ENCODE measurements at places on chromosomes 11 and 22.
A peak's percentile ranks its signal among the peaks of the same experiment; 100 is the strongest.

GRCh38 chr22:42277988-42278776 lies 7.7 kb upstream of the TCF20 start:
- DNase-seq = no peak

DNA sequence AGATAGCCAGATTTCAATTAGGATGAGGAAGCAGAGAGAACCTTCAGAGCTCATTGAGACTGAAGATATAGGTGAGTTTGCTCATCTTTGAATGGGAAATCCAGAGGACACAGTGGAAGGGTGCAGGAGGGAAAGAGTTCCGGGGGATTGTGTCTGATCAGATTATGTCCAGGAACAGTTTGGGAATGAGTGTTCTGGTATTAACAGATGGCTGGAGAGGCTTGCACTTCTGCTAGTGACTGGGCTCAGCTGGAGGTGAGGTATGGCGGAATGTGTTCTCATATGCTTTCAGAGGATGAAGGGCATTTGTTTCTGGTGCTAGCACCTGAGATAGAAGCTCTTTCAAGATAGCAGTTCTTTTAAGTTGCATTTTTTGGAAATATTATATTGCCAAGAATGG lies 27.6 kb downstream of the ALKBH3 start:
- DNase-seq = no peak

DNA sequence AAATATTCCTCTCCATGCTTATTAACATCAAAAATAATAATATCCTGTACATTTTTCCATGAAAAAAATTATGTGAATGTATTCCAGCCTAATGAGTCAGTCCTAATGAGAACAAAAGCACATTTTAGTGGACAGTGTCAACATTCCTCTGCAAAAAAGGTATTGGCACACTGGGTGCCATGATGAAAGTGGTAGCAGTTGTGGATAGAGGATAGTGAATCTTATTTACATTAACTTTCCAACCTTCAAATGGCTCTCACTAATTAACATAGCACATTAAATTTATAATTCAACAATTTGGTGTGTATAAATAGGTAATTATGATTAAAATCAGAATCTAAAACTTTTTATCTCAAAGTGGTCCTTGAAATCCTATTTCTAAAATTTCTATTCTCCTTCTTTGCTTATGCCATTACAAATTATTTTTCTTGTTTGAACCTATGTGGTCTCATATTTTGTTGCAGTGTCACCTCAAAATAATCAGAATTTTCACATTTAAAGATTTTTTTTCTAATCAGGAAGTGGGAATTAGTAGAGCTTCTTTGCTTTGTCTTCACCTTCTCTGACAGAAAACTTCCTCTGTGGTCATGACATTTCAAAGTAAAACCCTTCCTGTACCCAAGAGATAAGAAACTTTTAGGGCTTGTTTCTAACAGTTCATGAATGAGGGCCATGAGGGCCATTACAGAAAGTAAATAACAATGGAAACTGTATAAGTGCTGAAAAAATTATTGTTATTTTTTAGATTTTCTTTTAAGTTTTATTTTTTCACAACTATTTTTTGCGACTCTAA lies 18.7 kb downstream of the SOX6 start:
- no peak for DNase-seq

DNA sequence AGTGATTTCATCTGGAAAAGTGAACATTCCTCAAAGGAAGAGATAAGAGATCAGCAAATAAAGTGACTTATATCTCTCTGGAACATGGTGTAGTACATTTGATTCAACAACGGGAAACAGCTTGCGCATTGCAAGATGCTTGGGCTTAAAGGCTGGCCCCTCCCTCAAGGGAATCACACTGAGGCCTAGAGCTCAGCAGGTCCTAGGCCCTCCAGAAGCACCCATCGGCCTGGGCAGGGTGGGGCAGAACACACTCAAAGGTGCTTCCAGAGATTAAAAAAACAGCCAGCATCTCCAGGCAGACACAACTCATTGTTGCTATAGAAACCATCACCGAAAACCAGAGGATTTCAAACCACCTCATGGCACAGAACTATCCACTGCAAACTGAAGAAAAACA lies 69.0 kb upstream of the ARFGAP3 start:
- DNase-seq = no peak

DNA sequence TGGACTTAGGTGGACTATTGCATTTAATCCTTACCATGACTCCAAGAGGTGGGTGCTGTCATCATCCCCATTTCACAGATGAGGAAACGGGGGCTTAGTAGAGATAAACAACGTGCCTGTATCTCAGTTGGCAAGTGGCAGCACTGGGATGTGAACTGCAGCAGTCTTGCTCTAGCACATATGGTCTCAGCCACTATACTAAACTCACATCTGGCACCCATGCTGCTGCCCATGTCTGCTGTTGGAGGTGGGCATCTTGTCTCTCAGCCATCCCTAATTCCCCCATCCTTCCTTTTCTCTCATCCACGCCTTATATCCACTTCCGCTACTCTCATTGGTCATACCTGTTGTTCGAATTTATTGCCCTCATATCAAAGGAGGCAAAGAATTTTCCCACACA lies 3.8 kb downstream of the PRG3 start:
- no peak for DNase-seq

DNA sequence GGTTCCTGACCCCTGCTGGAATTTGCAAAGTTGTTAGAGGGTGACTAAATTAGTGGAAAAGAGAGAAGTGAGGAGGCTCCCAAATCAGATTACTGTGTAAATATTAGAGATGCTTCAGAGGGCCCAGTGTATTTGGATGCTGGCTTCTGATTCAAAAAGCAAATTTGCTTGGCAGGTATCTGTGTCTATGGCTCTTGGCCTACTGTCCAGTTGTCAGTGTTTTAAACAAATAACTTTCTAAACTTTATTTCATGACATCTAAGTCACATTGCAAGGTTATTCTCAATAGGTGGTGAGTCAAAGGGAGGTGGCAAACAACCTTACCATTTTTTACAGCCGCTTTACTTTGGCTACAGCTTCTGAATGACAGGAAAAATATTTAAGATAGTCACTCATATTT lies 720.1 kb downstream of the KCNA4 start:
- DNase-seq = no peak

- DNase-seq = no peak
Measured at GRCh38 chr22:27848005-27848404, 46.4 kb upstream of the MN1 start.

DNA sequence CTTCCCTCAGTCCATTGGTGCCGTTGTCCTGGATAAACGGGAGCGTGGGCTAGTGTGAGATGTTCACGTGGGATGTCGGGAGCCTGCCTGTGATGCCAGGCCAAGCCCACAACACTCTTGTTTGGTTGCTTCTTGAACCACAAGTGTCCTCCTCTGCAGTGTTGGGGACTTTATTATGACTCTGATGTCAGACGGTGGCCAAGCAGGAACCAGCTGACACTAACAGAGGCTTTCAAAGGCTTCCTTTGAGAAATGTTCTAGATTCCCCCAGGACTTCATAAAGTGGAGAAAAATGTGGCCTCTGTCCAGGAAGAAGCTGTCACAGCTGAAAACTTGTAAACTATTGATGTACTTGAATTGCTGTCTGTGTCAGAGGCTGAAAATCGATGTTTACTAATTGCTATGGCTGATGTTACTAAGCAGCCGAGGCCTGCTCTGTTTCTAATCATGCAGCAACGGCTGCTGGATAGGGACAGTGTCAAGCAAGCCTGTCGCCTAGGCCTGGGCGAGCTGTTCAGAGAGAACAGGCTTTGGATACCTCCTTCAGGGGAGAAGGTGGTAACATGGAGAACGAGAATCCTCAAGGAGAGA lies 131.7 kb downstream of the TBC1D22A start:
- DNase-seq = no peak

DNA sequence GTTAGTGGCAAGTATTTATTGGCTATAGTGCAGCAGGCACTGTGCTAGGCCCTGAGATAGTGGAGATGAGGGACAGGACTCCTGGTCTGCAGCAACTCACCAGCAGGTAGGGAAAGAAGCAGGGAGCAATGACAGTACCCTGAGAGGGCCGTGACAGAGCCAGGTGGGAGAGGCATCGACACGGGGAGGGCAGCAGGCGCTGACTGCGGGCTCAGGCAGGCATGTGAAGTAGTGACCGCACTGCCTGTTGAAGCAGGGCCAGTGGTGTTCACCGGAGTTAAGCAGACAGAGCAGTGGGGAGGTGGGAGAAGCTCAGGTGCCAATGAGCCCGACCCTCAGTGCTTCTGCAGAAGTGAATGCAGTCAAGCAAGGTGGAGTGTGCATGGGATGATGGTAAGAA lies 43.7 kb upstream of the ADA2 start:
- DNase-seq = no peak

- DNase-seq = no peak
Measured at GRCh38 chr11:122764371-122765090, 73.8 kb upstream of the CRTAM start.

DNA sequence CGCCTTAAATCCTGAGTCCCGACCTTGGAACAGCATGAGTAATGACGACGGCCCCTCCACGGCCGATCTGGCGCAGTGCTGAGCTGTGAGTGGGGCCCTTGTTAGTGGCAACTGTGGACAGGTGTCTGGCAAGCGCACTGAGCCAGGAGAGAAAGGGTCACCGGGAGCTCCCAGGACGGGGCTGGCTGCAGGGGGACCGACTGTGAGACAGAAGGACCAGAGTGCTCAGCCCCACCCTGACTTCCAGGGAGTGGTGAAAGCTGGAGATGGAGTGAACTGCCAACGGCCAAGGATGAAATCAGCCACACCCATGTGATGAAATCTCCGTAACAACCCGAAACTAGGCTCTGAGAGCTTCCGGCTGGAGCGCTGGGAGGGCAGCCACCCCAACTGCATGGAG lies 228.6 kb downstream of the BRD1 start:
- no peak for DNase-seq

- DNase-seq = no peak
Measured at GRCh38 chr11:111934306-111934705, 2.8 kb upstream of the DIXDC1 start.

GRCh38 chr11:46049325-46049897 lies 71.8 kb downstream of the PHF21A start:
- no peak for DNase-seq

DNA sequence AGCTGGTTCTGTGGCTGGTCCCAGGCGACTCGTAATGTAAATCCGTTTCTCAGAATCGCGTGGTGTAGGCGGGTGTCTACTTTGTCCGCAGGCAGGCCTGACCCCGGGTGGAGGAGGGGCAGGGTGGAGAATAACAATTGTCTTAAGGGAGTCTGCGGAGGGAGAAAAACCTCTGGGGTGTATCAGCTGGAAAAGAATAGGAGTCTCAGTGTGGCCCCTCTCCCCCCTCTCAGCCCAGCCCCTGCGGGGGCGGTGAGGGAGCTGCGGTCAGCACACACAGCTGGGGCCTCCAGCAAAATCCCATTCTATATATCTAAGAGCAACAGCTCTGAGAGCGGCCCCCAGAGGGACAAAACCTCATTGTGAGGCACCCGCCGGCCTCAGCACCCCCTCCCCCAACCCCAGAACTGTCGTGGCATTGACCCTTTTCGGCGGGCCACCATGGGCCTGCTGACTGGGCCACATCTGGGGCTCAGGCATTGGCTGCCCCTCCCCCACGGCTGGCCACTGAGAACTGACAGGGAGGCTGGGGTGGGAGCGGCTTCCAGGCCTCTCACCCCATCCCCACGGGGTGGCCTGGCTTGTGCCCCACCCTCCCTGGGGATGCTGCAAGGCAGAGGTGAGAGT lies 2.7 kb upstream of the MYRF start:
- no peak for DNase-seq

DNA sequence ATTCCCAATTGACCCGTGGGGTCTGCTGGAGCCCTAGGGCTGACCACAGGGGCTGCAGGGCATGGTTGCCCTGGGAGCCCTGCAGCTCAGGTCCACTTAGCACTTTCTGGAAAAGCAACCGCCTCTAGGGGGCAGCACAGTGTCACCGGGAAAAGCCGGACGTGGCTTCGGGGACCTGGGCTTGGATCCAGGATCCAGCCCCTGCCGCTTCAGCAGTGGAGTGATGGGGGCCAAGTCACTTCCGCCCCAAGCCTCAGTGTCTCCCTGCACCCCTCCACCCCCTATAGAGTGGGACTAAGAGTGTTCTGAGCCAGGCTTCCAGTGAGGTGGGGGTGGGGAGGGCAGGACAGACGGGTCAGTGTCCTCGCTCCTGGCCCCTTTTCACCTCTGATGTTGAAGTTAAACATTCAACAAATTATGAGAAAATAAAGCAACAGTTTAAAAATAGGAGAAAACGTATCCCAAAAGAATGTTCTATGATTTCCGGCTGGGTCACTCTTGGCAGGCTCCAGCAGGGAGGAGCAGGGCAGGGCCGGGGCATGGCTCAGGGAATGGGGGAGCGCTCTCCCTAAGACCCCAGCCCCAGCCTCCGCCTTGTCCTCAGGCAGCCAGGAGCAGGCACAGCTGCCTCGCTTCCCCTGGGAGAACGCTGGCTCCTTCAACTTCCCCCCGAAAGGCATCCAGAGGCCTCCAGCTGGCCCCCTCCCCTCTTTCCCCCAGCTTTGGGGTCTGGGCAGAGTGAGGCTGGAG lies 96.5 kb upstream of the FGF3 start:
- DNase-seq = peak; percentile 19

- no peak for DNase-seq
Measured at GRCh38 chr11:125569915-125570621, 791 bp downstream of the EI24 start.

Measured in activated CD8-positive, alpha-beta memory T cell treated with anti-CD3 and anti-CD28 coated beads for 1 hour (primary cell).